ENCODE measurements at places on chromosomes 6 and 20.
A peak's percentile ranks its signal among the peaks of the same experiment; 100 is the strongest.

GRCh38 chr20:9506280-9506821, 8.0 kb upstream of the LAMP5 start:
- DNase-seq, result no peak

DNA sequence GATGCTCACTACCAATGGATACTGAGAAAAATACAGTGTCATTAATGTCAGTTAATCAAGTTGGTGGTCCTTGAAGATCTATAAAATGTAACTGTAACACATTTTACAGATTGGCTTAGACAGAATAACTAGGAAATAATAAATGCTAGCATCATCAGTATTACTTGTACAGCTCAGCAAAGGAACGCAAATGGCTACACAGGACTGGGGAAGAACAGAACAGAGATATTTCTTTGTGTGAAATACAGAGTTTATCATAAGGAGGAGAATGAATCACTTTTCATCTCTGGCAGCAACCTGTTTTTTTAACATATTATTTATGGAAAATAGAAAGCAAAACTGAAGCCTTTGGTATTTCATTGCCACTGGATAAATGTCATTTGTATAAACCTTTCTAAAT, 8.2 kb upstream of the QKI start:
- DNase-seq, result no peak

DNA sequence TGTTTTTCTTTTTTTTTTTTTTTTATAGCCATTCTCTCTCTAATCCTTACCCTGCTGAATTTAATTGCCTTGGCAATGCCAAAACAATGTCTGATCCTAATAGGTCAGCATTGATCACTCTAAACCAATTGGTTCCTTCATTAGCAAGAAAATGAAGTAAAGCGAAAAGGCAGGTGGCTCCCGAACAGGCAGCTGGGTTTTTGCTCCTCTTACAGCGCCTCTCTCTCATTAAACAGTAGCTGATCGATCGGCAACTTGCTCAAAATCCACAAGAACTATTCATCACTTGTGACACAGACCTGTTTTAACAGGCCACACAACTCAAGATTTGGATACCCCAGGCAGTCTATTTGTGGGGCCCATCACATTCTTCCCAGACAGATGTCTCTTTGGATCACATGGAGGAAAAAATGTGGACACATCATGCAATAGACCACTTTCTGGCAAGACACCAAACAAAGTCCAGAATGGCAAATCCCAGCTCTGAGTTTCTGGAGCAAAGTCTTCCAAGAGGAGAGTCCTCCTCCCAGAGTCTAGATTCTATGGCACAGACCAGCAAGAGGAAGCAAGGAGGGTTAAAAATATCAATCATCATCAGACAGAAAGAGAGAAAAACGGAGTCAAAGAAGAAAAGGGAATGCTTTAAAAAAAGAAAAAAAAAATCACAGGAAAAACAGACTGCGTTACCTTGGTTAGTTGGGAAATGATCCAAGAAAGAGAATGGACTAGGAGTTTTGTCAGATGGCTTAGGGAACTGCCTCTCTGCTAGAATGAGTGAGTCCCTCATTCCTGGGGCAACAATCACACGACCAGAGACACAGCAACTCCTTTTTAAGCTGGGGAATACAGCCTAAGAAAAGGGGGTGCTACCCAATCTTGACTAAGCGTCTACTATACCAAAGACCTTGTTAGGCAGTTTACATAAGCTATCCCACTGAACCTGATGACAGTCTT, 247.8 kb downstream of the BTBD9 start:
- DNase-seq, result no peak

DNA sequence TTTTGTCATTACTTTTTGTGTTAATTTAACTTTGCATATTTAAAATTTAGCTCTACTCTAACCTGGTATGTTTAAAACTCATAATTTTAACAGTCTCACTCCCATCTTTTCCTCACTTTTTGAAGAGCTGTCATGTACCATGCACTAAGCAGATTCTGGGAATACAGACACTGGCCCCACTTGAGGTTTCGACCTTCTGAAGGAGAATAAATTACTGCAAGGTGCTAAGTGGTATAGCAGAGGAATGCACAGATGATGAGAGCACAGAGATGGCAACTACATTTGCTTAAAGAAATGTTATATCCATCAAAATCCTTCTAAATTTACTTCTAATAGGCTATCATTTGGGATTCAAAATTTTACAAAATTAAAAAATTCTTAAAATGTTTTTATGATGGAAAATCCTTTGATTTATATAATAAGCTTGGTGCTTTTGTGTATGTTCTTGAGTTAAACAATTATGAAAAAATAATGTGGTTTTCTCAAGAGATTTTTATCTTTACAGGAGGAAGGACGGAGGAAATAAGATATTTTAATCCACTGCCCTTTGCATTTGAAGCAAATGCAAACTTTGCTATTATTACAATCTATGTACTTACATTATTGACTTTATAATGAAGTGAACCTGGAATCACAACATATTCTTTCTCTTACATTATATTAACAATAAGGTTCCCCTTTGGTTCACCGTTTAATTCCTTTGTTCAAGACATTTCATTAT, 79.3 kb downstream of the AHI1 start:
- DNase-seq, result no peak

GRCh38 chr6:112037783-112038216, 16.1 kb upstream of the CCN6 start:
- no peak for DNase-seq

- DNase-seq, result no peak
Observed at GRCh38 chr20:56483970-56484369, 15.5 kb downstream of the RTF2 start.

DNA sequence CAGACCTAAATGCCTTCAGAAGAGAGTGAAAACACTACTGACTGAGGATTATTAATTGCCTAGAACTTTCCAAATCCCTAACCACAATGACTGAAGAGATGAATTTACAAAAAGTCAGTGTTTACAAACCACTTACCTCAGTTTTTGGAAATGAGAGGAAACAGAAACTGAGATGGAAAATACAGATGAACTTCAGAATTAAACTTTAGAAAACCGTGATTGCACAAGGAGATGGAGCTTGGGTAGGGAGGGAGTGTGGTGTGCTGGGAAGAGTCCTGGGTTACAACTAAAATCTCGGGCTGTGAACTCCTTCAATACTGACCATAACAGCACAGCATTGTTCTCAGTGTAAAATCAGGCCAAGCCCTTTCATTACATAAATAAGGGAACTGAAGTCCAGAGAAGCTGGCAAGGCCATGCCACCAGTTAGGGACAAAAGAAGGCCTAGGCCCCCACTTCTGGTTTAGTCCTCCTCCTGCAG, 4.0 kb downstream of the ELMO2 start:
- no peak for DNase-seq

GRCh38 chr6:423799-424345, 32.3 kb downstream of the IRF4 start:
- DNase-seq, result no peak

DNA sequence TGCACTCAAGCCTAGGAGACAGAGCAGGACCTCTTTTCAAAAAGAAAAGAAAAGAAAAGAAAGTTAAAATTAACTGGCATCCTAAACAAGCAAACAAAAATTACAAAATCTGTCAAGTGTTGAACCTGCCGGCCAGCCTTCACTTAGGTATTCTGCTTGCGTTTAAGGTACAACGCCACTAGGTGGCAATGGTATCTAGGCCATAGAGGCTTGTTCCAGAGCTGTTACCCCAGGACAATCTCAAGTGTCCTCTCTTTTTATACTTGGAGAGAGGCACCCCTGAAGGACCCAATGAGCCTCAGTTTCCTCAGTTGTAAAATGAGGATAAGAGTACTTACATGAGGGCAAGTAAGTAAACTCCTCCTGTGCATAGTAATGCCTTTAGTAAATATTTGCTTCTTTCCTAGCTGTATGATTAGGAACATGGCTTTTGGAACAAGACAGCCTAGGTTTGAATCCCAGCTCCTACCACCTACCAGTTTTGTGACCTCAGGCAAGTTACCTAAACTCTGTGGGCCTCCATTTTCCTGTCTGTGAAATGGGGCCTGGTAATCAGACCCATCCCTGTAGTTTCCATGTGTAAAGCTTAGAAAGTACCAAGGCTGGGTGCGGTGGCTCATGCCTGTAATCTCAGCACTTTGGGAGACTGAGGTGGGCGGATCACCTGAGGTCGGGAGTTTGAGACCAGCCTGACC, 5.8 kb upstream of the PACSIN1 start:
- peak; percentile 17 for DNase-seq

DNA sequence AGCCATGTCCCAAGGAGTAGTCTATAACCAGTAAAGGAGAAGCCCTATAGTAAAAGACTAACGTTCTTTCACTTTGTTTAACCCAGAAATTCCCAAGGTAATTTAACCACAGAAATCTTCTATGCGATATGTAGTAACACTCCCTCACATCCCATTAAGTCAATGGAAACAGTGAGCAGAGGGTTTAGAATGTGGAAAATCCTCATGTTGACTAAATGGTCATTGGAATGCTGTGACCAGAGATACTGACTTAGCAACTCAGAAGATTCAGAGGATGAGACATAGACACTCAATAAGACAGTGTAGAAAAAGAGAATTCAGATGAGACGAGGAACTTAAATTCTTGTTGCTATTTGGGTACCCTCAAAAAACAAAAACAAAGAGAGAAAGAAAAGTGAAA, 562.2 kb upstream of the NOX3 start:
- DNase-seq, result no peak

DNA sequence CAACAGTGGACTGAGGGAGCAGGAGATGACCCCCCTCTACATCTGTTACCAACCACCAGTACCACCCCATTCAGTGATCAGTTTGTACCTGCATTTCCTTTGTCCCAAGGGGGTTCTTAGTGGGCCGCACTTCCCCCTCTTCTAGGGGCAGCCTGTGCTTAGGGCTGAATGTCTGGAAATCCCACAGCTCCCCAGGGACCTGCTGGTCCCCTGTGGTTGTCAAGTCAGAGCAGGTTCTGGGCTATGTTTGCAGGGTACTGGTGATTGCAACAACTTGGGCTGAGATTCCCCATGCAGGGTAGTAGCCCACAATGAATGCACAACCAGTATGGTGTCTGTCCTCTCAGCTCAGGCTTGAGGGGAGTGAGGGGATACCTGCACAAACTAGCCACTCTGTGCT, 39.7 kb upstream of the COL10A1 start:
- DNase-seq, result no peak

DNA sequence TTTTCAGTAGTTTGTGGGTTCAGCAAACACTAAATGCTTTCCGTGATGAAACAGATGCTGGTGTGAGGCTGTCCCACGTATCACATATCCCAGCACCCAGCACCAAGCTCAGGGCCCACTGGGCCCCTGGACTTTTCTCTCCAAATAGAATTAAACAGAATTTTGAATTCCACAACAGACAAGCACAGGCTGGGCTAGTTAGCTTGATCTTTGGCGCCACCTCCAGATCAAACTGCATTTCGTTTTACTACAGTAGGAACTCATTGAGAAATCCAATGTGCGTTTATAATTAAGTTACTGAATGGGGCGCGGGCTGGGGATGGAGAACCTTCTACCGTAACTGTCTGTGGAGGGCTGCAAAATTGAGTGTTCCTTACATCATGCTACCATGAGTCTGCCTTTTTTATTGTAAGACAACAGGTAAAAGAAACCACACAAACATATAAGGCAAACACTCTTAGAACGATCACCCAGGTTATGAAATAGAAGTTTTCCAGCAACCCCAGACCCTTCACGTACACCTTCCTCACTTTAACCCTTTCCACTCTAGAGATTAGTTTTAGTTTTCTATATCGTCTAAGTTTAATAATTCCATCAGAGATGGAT, 107.8 kb downstream of the ZFP64 start:
- DNase-seq, result peak; percentile 17

DNA sequence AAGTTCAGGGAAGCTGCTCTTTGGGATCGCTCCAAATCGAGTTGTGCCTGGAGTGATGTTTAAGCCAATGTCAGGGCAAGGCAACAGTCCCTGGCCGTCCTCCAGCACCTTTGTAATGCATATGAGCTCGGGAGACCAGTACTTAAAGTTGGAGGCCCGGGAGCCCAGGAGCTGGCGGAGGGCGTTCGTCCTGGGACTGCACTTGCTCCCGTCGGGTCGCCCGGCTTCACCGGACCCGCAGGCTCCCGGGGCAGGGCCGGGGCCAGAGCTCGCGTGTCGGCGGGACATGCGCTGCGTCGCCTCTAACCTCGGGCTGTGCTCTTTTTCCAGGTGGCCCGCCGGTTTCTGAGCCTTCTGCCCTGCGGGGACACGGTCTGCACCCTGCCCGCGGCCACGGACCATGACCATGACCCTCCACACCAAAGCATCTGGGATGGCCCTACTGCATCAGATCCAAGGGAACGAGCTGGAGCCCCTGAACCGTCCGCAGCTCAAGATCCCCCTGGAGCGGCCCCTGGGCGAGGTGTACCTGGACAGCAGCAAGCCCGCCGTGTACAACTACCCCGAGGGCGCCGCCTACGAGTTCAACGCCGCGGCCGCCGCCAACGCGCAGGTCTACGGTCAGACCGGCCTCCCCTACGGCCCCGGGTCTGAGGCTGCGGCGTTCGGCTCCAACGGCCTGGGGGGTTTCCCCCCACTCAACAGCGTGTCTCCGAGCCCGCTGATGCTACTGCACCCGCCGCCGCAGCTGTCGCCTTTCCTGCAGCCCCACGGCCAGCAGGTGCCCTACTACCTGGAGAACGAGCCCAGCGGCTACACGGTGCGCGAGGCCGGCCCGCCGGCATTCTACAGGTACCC, at the start of gene ESR1:
Gene ESR1, plus strand, starts transcription at position 170 of the 858 bp plus-strand sequence. Its CDS starts 231 bp downstream, at position 401.
- DNase-seq, result no peak

GRCh38 chr6:148200781-148201180, 141.9 kb upstream of the SASH1 start:
- DNase-seq, result no peak

- no peak for DNase-seq
Observed at GRCh38 chr6:52538252-52538900, 38.5 kb downstream of the TRAM2 start.

- DNase-seq, result no peak
Observed at GRCh38 chr20:20276811-20277530, 90.9 kb upstream of the INSM1 start.

GRCh38 chr20:49335476-49335875, 57.6 kb upstream of the ZNFX1 start:
- no peak for DNase-seq

DNA sequence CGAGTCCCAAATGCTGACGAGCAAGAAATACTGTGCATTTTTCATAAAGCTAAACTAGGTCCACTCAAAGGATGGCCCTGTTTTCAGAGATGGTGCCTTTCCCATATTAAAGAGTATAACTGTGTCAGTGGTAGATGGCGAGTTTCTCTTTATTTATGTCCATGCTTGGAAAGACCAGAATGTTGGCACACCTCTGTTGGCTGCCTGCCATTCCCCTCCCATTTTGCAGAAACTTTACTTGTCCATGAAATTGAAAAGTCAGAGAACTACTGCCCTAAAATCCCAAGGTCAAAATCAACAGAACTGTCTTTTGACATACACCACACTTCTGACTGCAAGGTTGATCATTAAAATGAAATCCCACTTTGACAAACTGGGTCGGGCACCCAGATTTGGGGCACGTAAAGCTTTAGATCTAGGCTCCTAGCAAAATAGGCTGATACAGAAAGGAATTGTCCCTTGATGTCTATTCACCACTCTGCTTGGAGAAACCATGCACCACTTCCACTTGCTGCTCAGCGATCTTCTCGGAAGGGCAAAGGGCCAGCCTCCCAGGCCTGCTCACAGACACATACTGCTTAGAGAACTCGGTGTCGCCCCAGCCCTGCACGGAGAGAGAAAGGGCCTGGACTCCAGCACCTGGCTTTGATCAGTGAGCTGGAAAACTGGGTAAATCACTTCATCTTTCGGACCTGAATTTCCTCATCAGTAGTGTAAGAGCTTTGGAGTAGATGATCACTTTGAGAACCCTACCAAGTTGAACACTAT, 130.0 kb downstream of the AGPAT4 start:
- DNase-seq, result no peak

Measured in T-helper 2 cell (primary cell).